ENCODE measurements at places on chromosomes 4 and X. TPM values are rescaled to one million over a fixed set of nuclear protein-coding genes. Genes with fewer than 3 reads are reported as not detected.

The SGMS2 gene
- 0.37 TPM for total RNA-seq

DNA sequence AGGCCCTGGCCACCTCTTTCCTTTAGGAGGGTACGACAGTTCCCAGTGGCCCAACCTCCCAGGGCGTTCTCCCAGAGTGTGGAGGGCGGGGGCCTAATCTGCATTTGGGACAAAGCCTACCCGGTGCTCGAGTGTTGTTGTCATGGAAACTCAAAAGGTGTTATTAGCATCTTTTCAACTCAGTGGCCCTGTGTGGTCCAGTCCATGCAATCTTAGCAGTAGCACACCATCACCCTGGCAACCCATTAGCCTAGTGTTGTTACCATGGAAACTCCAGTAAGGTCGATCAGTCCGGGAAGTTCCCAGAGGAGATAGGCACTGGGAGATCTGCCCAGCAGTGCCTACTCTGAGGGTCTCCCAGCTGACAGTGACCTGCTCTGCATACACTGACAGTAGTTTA is 20.2 kb downstream of the APLN start:
- peak; percentile 67 for DNase-seq

- no peak for DNase-seq
Measured at GRCh38 chr4:6217716-6218381, 17.5 kb upstream of the JAKMIP1 start.

DNA sequence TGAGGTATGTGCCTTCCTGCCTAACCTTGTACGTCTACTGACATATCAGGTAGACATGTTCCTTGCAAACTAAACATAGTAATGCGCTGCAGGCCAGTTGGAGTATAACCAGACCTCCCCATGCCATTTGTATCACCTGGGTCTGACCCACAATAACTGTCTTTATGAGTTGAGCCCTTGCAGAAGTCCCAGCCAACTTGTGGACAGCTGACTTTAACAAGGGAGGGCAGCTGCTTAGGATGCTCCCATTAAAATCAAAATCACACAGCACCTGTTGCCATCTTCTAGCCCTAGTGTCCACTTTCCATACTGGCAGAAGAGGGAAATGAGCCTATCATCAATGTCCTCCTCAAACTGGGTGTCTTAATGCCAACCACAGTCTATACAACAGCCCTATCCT is 41.6 kb downstream of the KANTR start:
- DNase-seq: no peak

GRCh38 chr4:85491527-85491926 is 16.6 kb downstream of the ARHGAP24 start:
- DNase-seq: no peak

- no peak for DNase-seq
Measured at GRCh38 chr4:98394134-98394533, 132.9 kb downstream of the RAP1GDS1 start.

The PCDH7 gene
- 3.7 TPM for total RNA-seq

DNA sequence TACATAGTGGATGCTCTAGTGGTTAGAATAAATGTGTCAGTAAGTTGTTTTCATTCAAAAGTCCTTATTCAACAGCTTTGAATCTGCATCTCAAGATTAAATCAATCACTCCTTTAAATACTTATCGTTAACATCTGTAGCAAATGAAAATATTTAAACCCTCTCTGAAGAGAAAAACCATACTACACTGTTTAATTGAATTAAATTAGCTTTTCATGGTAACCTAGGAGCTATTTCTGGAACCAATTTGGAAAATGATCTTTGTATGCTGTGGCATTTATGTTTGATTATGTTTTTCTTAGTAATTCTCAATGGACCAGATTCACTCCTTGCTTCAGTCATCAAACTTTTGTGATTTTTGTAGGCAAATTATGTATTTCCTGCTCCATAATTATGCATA is 9.7 kb downstream of the BMPR1B start:
- DNase-seq: no peak

The TMEM128 gene
- total RNA-seq: 45.6 TPM
